Cardiac muscle cell (in vitro differentiated cells and primary cell): ENCODE measurements at places on chromosomes 13 and 19. TPM values are rescaled to one million over a fixed set of nuclear protein-coding genes. Genes with fewer than 3 reads are reported as not detected.
A peak's percentile ranks its signal among the peaks of the same experiment; 100 is the strongest.

GJA3 gene
- 123 and 136 TPM in 2 replicates for polyA plus RNA-seq

GRCh38 chr19:50817941-50818858, 5.4 kb downstream of the KLK1 start:
- peak; percentile 26 for DNase-seq

CLEC11A gene
- polyA plus RNA-seq: 26.7 and 29.4 TPM in 2 replicates

DNA sequence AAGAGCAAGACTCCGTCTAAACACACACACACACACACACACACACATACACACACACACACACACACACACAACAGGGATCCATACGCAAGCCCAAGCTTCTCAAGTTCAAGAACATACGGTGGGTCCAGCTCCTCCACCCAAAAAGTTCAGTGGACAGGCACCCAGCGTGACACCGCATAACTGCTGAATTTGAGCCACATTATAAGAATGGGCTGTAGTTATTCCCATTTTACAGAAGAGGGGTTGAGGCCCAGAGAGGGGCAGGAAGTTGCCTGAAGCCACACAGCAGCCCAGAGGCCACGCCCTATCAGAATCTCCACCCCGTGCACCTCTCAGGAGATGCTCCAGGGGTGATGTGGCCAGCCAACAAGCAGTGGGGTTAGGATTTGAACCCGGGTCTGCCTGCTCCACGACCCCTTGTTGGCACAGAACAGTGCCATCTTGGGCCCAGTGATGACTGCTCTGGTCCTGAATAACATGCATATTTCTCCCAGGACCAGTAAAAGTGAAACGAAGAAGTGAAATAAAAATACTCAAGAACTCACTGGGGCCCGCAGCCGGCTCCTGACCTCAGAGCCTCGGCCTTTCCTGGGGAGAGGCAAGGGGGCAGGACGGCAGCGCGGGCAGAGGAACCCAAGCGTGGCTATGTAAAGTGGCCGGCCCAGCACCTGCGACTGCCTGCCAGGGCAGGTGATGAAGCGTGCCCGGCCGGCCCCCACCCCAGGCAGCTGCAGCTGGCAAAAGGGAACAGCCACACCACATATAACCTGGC, 61.9 kb downstream of the AP1M1 start:
- DNase-seq: no peak

DNA sequence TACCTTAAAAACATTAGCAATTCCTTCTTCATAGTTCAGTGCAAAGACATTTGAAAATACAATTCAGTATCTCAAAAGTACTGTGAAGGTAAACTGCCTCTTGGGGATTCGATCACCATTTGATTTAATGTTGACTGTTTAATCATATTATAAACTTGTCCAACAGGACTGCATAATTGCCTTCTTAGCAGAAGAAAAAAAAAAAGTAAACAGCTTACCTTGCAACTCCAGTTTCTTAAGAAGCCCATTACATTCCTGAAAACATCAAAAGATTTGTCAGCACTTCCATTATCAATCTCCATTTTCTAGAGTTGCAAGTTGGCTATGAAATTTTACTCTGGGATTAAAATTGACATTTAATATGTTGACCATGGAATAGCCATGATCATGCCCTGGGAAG, 1154.6 kb downstream of the OLFM4 start:
- DNase-seq: no peak

WASF3 gene
- polyA plus RNA-seq: 17.3 and 30.1 TPM in 2 replicates

- DNase-seq: no peak
Observed at GRCh38 chr19:2942928-2943640, 1.7 kb downstream of the ZNF77 start.

TRAPPC5 gene
- polyA plus RNA-seq: 111 and 120 TPM in 2 replicates

CCDC194 gene
- 2.3 and 3.0 TPM in 2 replicates for polyA plus RNA-seq

COMP gene
- polyA plus RNA-seq: 0.46 TPM in 1 of 2 replicates, not detected in the other

DLEU7 gene
- polyA plus RNA-seq: not detected in 2 replicates

- DNase-seq: no peak
Observed at GRCh38 chr13:91155512-91156114, 191.9 kb upstream of the MIR17HG start.
